Kidney tubule cell (primary cell): ENCODE measurements at places on chromosomes 1 and 21.
A peak's percentile ranks its signal among the peaks of the same experiment; 100 is the strongest.

DNA sequence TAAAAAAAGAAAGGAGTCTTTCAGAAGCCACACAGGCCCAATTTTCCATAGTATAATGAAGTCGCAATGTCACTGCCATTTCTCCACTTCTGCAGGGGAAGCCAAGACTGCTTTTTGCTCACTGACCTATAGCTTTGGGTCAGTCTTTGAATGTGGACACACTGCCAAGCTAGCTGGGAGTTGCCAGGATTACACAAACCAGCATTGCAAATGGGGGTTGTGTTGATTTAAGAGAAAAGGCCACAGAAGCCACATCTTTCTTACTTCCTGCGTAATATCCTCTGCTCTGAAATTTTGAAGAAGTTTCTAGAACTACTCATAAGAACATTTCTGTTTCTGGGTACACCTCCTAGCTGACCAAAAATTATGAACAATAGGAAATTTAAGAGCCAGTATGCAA lies 45.8 kb upstream of the SAMSN1 start:
- peak; percentile 9 for DNase-seq

- DNase-seq = peak; percentile 71
These were observed 170.3 kb downstream of the ZC3H11B start for GRCh38 chr1:219442611-219443061.

DNA sequence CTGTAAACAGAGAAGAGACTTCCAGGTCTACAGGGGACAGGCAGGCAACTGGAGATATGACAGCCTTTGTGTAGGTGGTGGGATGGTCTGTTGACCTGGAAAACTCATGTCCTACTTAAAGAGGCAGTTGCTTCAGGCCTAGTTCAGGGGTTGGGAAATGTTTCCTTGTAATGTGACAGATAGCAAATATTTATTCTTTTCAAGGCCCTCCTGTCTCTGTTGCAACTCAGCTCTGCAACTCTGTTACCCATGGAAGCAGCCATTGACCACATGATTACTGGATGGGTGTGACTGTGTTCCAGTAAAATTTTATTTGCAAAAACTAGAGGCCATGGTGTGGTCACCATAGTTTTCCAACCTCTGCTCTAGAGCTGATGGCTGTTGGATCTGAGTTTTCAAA lies 341.9 kb downstream of the PTBP2 start:
- no peak for DNase-seq

DNA sequence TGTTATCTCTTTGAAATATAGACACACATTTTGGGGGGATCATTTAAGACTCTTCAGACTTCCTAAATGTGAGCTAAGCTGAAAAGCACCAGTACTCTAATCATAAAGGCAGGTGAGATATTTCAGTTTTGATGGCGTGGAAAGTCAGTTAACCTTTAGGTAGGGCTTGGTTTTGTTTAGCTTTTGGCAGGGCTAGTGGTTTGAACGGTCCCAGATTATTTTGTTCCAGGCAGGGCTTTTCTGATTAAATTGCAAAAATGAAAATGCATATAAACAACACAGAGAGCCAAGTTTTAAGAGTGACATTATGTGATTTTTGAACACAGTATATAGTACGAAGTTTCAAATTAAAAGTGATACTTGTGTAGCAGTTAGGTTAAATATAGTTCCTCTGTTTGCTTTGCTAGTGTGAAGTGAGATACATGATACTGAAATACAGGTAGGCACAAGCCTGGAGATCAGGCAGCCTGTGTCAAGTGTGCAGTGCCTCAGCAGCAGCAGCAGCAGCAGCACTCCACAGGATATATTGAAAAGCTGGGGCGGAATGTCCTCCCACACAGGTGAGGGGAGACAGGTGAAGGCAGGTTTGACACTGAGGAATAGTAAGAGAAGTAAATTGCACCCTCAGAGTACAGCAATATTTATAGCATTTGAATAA lies 47.4 kb downstream of the CAMTA1 start:
- no peak for DNase-seq

- DNase-seq = peak; percentile 45
These were observed 3.1 kb upstream of the DIPK1A start for GRCh38 chr1:92964316-92964715.

DNA sequence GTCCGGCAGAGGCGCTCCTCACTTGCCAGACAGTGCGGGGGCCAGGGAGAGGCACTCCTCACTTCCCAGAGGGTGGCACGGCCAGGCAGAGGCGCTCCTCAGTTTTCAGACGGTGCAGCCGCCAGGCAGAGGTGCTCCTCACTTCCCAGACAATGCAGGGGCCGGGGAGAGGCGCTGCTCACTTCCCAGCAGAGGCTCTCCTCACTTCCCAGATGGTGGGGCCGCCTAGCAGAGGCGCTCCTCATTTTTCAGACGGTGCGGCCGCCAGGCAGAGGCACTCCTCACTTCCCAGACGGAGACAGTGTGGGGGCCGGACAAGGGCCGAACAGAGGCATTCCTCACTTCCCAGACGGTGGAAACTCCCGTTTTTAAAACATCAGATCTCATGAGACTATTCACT lies 238.4 kb upstream of the CACYBP start:
- DNase-seq = no peak

GRCh38 chr1:33649759-33650158 lies 177.3 kb downstream of the ZSCAN20 start:
- no peak for DNase-seq

- no peak for DNase-seq
These were observed 4.8 kb upstream of the SELENON start for GRCh38 chr1:25795211-25795610.

- DNase-seq = peak; percentile 64
These were observed 328.9 kb downstream of the PAPPA2 start for GRCh38 chr1:176791906-176792305.

GRCh38 chr21:46570119-46570518 lies 34.8 kb downstream of the S100B start:
- no peak for DNase-seq

DNA sequence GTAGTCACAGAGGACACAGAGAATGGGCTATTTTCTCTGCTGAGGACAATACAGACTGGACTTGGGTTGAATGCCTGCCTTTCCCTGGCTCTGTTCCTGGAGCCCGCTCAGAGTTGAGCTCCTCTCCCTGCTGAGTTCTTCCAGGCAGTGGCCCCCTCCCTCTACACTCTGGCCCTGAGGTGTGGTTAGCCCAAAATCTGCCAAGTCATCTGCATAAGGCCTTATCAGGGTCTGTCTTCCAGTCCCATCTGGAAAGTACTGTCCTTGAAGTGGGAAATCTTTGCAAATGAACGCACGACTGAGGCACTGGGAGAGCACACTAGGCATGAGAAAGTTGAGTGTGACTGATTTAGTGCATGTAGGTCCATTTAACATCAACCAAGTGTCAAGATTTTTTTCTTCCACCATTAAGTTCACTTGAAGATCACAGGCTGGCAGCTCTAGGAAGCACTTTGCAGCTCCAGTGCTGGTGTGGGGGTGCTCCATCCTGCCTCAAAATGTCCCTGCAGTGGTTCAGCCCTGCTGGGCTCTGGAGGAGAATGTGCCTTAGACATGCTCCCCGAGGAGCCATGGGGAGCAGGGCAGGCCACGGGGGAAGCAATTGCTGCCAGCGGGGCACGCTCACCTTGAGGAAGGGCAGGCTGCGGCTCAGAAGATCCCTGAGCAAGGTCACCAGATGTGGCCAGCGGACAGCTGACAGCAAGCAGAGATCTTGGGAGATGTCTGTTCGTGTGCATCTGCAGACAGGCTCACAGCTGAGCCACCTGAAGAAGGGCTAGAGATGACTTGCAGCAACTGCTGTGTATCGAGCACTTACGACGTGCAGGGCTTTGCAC lies 41.5 kb downstream of the IER5 start:
- DNase-seq = no peak

- no peak for DNase-seq
These were observed 40.5 kb upstream of the PROX1 start for GRCh38 chr1:213947200-213947801.

- no peak for DNase-seq
These were observed 22.1 kb upstream of the KCNA10 start for GRCh38 chr1:110540891-110541685.

GRCh38 chr1:61570191-61570590 lies 154.8 kb downstream of the TM2D1 start:
- DNase-seq = no peak

DNA sequence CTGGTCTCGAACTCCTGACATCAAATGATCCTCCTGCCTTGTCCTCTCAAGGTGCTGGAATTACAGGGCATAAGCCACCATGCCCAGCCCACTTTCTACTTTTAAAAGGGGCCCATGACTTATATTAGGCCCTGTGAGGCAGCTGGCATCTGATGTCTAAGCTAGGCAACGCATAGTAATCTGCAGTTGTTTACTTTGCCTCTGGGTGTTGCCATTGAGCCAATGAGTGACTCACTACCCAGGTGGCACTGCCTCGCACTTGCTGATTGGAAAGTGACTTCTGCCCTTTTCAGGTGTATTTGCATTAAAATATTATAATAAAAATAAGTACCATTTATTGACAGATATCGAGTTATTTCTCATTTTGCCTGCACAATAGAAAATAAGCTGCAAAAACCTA lies 84.9 kb downstream of the KIF14 start:
- DNase-seq = peak; percentile 69

- no peak for DNase-seq
These were observed 7.9 kb upstream of the EXOSC10 start for GRCh38 chr1:11107599-11107998.

GRCh38 chr1:36238433-36238832 lies 14.2 kb downstream of the THRAP3 start:
- no peak for DNase-seq

GRCh38 chr1:183734543-183735036 lies 70.3 kb upstream of the RGL1 start:
- no peak for DNase-seq

DNA sequence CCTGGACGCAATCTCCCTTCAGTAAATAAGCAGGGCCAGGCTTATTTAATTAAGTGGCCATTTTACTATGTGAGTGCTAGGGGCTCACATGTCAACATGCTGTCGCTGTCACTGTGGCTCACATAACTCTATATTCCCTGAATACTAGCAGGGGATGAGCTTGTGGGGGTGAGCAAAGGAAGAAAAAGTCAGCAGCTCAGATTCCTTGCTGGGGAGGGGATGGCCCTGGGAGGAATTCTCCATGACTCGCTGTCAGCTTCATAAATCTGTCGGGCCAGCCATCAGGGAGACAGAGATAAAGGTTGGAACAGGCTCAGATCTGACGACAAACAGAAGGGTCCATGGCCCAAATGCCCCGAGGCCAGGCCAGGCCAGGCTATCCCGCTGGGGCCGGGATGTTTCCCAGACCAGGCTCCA lies 26.0 kb upstream of the PLEKHG5 start:
- DNase-seq = peak; percentile 41

DNA sequence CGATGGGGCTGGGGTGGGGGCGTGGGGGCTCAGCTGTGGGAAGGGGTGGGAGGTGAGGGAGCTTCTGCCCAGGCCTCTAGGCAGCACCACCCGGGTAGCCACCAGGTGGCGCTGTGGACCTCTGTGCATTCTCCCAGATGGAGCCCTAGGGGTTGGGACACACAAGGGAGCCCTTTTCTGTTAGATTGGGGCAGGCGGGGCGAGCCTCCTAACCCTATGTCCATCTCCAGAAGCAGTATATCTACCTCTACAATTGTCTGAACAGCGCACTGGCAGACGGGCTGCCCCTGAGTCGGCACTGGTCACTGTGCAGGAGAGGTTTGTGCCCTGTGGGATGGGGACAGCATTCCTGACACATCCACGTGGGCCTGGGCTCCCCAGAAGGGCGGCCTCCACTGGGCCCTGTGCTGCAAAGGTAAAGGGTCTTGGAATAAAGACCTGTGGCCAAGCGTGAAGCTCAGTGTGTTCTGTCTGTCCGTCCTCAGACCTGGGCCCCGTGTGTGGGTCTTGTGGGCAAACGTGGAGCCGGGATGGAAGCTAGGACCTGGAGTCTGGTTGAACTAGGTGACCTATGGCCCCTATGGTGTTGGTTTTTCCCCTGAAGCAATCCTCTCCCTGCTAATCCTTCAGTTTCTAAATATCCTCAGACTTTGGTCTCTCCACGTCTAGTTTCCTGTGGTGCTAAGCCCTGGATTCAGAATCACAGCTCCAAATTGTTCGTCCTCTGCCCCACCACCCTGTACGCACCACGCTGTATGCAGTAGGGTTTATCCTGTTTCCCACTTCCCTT lies 4.4 kb upstream of the LGR6 start:
- DNase-seq = peak; percentile 64

GRCh38 chr1:161185732-161186311 lies 8.5 kb upstream of the B4GALT3 start:
- DNase-seq = no peak

- DNase-seq = peak; percentile 64
These were observed 58.1 kb downstream of the SCCPDH start for GRCh38 chr1:246782120-246782900.

DNA sequence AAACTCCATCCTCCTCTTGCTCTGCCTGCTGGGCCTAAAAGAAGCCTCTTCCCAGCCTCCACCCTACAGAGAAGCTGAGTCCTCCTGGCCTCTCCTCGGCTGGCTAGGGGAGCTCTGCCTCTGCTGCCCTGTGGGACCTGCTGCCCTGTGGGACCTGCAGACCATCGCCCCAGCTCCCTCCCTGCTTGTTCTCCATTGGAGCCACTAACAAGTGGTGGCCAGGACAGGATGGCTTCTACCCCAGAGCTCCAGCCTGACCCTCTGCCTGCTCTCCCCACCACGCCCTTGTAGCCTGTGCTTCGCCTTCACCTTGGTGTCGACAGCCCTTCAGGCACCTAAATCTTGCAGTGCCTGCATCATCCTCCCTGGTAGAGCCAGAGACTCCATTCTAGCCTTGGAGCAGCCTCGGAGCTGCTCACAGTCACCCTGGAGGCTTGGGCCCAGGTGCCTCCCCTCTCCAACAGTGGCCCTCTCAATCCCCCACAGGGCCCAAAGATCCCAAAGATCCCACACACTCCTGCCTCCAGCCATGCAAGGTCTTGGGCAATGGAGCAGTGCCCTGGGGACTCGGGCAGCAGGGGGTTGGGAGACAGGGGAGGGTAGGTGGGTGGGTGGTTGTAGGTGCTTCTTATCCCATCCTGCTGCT lies 3.0 kb downstream of the EPS8L3 start:
- no peak for DNase-seq

DNA sequence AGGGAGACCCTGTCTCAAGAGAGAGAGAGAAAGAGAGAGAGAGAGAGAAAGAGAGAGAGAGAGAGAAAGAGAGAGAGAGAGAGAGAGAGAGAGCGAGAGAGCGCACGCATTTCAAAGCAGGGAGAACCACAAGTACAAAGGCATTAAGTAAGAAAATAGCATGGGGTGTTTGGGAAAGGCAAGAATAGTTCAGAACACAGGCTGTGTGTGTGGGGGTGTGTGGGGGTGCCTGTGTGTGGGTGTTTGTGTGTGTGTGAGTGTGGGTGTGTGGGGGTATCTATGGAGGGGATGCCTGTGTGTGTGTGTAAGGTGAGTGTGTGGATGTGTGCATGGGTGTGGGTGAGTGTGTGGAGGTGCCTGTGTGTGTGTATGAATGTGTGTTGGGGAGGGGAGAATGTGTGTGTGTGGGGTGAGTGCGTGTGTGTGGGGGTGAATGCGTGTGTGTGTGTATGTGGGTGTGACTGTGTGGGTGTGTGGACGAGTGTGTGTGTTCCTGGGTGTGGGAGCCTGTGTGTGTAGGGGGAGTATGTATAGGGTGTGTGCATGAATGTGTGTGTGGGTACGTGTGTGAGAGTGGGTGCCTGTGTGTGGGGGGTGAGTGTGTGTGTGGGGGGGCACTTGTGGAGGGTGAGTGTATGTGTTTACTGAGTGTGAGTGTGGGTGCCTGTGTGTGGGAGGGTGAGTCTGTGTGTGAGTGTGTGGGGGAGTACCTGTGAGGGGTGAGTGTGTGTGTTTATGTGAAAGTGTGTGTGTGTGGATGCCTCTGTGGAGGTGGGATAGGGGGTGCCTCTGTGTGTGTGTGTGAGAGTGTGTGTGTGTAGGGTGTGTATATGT lies 19.1 kb upstream of the HDAC1 start:
- DNase-seq = no peak

GRCh38 chr1:181992072-181992471 lies 69.4 kb downstream of the ZNF648 start:
- no peak for DNase-seq

GRCh38 chr1:25858906-25859789 lies at the start of gene AUNIP:
TSS of gene AUNIP (minus strand) at chr1:25859457. CDS start at chr1:25859357, 100 bp downstream.
- DNase-seq = peak; percentile 90
